ENCODE measurements at places on chromosomes 16 and 17. TPM values are rescaled to one million over a fixed set of nuclear protein-coding genes. Genes with fewer than 3 reads are reported as not detected.

The CD300LG gene
- total RNA-seq = not detected

The TP53TG3B gene
- total RNA-seq = 0.08 TPM

The CDRT4 gene
- total RNA-seq = 1.5 TPM

The DNAAF1 gene
- total RNA-seq = not detected

All from smooth muscle cell of the coronary artery (primary cell).